Heart left ventricle (tissue), 16 donors: ENCODE measurements at places on chromosomes 6 and 20. TPM values are rescaled to one million over a fixed set of nuclear protein-coding genes. Genes with fewer than 3 reads are reported as not detected.

CST5 gene
- not detected for polyA plus RNA-seq

TNFRSF21 gene
- polyA plus RNA-seq = 5.4 TPM

WFDC10B gene
- polyA plus RNA-seq = not detected

LPA gene
- polyA plus RNA-seq = not detected
